ENCODE measurements at places on chromosomes 5 and 9.

DNA sequence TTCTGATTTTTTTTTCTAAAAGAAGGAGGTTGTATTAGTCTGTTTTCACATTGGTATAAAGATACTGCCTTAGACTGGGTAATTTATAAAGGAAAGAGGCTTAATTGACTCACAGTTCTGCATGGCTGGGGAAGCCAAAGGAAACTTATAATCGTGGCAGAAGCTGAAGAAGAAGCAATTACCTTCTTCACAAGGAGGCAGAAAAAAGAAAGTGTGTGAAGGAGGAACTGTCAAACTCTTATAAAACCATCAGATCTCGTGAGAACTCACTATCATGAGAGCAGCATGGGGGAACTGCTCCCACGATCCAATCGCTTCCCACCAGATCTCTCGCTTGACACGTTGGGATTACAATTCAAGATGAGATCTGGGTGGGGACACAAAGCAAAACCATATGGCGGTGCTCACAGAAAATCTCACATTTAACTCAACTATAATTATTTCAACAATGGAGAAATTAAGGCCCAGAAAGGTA, 27.1 kb downstream of the DPYSL3 start:
- no peak for ATAC-seq

DNA sequence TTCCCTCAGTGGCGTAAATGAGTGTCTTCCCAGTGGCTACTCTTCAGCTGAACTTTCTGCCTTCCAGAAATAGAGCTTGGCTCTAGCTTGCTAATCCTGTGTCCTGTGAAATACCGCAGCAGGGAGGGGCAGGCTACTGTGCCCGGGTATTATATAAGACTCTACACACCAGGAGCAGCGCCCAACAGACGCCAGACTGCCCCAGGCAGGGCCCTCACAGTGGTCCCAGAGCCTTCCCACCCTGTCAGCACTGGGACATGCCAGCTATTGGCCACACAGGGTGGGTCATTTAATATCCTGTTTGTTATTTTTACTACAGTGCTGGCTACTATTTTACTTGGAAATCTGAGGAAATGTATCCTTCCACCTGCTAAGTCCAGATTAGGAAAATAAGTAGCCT, 121.0 kb downstream of the FEM1C start:
- no peak for ATAC-seq

- no peak for ATAC-seq
These were observed 599.1 kb upstream of the TYRP1 start for GRCh38 chr9:12094046-12094445.

GRCh38 chr9:120877276-120878034, 467 bp upstream of the PHF19 start:
- ATAC-seq, result peak; percentile 48

- ATAC-seq, result peak; percentile 52
These were observed at the start of gene UNC5A for GRCh38 chr5:176810081-176810597. UNC5A (plus strand) TSS chr5:176810559; CDS start chr5:176810751, 192 bp downstream.

DNA sequence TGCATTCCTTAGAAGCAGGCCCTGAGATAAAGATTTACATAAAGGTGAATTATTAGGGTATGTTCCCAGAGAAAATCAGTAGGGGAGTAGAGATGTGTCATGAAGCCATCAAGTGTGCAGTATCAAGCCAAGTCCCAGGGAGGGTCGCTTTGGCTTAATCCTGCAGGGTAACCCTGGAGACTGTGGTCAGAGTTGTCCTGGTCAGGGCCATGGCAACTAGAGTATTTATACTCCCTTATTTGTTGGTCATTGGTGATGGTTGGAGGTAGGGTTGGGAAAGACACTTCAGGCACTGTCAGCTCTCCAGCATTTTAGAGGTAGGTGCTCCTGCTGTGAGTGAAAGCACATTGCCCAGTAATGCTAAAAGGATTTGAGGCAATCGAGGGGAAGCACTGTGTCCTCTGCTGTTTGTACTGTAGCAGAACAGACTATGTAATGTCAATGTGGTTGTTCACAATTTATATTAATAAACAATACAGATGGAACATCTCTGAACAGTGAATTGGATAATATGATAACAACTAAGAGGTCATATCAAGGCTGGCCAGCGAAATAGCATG, 108.9 kb downstream of the GDNF start:
- ATAC-seq, result no peak

DNA sequence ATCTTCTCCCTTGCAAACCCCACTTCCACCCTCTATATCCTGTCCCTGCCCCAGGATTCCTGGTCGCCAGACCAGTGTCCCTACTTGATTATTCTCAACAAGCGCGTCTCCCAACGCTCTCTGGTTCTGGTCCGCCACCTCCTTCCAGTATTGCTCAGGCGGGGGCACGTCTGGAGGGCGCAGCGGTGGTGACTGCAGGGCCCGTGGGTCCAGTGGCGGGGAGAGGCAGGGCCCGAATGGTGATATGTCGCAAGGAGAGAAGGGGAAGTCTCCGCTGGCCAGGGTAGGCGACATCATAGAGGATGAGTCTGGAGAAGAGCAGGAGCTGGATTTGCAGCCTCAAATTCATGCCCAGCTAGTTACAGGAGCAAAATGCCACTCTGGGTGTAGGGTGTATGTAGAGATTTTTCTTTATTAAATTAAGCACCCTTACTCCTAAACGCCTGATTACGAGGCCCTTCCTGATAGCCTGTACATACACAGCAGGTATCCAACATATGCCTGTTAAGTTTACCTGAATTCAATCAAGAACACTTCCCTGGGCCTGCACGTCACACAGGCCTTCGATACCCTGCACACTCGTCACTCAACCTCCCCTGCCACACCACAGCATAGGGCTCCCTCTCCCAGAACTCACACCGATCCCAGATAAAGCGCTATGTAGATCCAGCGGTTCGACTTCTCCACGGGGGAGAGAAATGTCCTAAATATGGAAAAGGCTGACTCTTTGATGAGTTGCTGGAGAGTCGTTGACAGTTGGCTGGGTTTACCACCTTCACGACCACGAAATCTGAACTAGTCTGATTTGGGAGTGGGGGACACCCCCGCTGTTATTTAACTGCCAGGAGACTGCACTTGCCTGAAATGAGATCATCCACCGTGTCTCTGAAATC, 4.8 kb downstream of the MCIDAS start:
- no peak for ATAC-seq

DNA sequence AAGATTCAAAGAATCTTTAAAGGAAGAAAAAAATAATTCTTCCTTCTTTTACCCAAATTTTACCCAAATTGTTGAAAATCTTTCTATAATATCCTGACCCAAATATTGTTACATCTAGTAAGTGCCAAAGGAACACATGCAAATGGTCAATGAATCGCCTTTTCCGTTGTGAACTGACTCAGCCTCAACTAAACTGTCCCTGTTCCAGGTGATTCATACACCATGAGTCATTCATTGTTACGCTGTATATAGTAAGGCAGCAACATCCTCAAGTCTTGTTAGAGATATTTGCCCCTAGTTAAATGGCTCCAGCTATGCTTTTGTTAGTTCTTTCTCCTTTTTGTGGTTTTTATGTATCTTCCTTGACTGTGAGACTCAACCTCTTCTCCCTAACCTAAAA, 9.7 kb downstream of the PTGER4 start:
- ATAC-seq, result peak; percentile 92

GRCh38 chr5:148733601-148734438, 79.5 kb upstream of the HTR4 start:
- no peak for ATAC-seq

DNA sequence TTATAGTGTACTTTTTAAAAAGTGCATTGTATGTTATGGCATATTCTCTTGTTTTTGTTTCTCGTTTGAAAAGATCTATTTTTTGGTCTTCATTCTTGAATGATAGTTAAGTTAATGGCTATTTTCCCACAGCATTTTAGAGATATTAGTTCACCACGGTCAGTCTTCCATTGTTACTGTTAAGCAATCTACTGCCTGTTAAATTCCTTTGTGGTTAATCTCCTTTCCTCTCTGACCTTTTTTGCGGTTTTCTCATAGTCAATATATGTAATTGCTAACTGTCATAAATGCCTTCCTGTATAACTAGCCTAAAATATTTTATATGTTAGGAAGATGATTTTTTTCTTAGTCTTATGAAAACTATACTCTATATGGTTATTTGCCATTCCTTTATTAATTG, 250.8 kb upstream of the FBXL7 start:
- ATAC-seq, result no peak

DNA sequence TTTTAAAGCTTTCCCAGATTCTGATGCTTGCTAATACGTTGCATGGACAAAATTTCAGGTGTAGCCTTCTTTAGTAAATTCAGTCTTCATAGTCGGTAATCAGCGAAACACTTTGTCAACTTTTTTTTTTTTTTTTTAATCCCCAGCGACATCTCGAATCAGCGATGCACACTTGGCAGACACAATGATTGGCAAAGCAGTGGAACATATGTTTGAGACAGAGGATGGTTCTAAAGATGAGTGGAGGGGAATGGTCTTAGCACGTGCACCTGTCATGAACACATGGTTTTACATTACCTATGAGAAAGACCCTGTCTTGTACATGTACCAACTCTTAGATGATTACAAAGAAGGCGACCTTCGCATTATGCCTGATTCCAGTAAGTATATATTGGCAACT, 66.8 kb upstream of the NXNL2 start:
- ATAC-seq, result no peak

DNA sequence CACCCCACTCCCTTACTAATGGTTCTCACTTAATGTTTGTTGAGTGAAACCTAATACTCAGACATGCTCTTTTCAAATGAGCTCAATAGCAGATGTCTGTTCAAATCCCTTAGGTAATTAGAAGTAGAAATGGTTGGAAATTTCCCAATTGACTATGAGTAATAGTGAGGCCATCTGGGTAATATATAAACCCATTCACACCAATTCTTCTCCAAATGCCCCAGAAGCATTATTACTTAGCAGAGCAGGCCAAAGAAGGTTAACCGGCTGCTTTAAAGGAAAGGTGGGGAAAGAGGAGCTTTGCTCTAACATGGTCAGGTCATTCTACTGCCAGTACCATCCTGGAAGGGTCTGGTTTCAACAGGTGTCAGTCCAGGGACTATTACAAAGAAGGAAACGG, 119.5 kb upstream of the MTAP start:
- no peak for ATAC-seq

GRCh38 chr5:14038341-14038959, 94.0 kb upstream of the DNAH5 start:
- no peak for ATAC-seq

- ATAC-seq, result no peak
These were observed 31.4 kb upstream of the SPTLC1 start for GRCh38 chr9:92146610-92147009.

GRCh38 chr5:131521252-131521651, 113.8 kb downstream of the RAPGEF6 start:
- ATAC-seq, result no peak

- peak; percentile 64 for ATAC-seq
These were observed 26.4 kb downstream of the ATP6V0E1 start for GRCh38 chr5:173010021-173010420.

DNA sequence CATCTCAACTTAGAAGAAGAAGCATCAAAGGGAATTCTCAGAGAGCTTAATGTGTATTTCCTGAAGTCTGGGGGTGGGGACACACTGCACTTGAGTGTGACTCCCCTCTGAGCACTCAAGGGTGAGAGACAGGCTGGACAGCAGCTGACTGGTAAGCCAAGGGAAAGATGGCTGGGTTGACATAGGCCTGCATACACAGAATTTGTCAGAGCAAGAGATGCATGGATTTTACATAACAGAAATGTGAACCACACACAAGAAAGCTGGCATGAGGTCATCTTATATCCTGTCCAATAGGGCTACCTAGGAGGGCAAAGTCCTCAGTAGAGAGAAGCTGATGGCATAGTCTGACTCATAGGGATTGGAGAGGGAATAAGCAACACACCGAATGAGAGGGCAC, 114.3 kb upstream of the EPB41L4A start:
- ATAC-seq, result no peak

DNA sequence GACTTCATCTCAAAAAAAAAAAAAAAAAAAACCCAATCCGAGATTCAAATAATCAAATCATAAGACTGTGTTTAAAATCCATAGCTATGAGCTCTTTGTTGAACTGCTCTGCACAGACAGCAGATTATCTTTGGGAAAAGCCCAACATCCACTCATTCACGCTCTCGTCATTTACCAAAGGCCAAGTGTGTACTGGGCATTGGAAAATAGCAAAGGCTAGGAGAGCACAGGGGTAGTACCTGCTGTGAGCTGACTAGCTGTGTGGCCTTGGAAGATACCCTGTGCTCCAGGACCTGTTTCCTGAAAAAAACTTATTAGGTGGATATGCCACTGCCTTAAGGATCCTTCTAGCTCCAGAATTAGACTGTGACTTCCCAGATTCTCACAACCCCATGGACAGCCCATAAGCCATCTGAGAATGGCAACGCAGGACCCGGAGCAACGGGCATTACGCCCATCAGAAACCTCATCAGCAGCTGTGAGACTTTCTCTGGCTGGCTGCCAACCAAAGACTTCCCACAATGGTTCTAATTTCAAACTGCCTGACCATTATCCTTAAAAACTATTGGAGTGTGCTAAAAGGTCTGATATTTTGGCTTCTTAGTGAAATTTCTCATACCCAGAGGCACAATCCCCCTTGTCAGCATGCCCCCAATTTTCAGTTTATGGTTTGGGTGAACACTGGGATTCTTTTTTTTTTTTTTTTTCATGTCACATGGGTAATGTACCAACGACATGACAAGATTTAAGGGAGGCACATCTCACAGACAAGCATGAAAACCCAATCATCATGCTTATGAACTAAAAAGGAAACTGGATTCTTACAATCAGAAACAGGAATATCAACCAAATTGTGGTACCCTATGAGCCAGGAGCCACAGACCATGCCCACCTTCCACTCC, 16.8 kb downstream of the SERINC5 start:
- no peak for ATAC-seq

- no peak for ATAC-seq
These were observed 1330.4 kb upstream of the WWC1 start for GRCh38 chr5:166961028-166961427.

GRCh38 chr9:4126184-4126865, 173.5 kb downstream of the GLIS3 start:
- no peak for ATAC-seq

DNA sequence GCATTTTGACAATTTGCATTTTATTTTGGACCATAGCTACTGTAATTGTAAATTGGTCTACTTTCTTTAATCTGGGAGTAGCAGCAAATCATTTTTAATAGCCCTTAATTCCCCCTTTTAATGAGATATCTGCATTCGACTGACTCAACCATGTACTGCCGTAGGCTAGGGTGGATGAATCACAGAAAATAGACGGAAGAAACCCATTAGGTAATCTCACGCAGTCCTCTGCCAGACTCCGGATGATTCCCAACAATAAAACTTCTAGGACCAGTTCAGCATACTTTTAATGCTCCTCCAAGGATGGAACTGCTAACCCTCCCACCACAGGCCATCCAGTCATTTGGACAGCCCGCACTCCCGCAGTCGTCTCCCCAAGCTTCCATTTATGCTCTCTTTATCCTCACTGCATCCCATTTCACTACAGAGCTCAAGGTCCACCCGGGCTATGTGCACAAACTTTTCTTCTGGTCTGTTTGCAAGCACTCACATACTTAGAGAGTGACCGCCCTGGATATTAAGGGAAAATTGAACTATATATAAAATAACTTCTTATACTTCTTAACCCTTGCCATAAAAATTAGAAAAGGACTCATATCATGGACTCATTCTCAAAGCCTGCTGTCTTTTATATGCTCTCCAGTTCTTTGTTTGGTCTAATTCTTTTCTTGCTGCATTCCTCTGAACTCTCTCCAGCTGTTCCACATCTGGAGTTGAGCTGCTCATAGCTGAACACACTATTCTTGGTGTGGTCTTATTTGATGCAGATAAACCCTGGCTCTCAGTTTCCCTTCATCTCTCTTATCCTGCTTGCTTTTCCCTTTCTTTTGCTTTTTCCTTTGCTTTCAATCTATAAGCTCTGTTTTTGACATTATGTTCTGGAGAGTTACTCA, 326.6 kb downstream of the ARL15 start:
- ATAC-seq, result no peak

Data from activated CD4-positive, CD25-positive, alpha-beta regulatory T cell treated with anti-CD3 and anti-CD28 coated beads, Interleukin-2, amount 50 U/mL, for 24 hours (primary cell).